Peyer's patch (tissue), 4 donors: ENCODE measurements at places on chromosomes 2 and 18.

DNA sequence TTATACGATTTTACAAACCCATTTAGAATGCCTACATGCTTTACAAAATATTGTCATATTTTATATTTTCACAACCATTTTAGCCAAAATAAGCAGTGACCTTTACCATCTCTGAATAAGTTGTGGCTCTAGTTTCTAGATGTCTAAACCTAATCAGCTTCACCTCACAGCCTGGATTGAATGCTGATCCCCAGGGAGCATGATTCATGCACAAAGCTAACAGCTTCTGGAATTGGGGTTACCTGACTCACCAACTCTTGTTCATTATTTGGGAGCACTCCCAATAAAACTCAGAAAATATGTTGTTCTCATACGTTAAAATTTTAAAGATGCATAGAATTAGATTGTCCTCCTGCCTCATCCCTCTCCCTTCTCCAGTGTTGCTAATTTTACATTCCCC lies 611.7 kb upstream of the NETO1 start:
- no peak for DNase-seq
- H3K4me1 ChIP-seq: no peaks in the 10 kb centered on the region
- H3K36me3 ChIP-seq: no peaks in the 10 kb centered on the region

GRCh38 chr2:5433855-5434254 lies 258.3 kb upstream of the SOX11 start:
- H3K4me1 ChIP-seq: no peaks in the 10 kb centered on the region
- no peaks in the 10 kb centered on the region for H3K36me3 ChIP-seq
- DNase-seq: no peak
- no peak overlapping the region for H3K4me3 ChIP-seq

DNA sequence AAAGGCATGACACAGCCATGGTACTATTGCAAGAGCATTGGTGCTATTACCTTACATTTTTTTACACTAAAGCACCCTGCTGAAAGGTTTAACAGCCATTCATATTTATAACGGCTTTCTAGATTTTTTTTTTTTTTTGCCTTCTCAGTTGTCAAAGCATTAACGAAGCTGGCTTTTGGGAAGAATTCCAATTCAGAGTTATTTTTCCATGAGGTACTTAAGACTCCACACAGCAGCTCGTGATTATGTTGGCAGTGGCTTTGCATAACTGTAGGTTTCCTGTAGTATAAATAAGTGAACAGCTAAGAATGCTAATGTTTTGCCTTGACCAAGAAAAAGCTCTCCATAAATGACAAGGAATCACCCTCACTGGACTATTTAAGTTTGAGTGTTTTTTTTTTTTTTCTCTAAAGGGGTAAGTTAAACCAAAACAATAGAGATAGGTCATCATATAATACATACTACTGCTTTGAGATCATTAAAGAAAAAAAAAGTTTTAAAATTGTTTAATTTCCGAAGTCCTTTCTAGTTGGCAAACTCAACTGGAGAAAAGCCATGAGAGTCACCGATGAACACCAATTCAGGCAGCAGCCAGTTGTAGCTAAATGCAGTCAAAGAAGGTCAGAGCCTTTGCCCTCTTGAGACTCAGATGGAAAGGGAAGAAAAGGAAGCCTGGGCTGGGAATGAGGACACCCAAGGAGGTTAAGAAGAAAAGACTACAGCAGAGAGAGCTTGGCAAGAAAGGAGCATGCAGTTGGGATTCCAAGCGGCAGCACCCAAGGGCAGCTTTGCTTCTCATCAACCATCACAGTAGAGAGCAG lies 187.4 kb upstream of the NCKAP5 start:
- H3K27ac ChIP-seq: no peak overlapping the region
- DNase-seq: no peak
- H3K4me1 ChIP-seq: no peaks in the 10 kb centered on the region
- H3K36me3 ChIP-seq: no peaks in the 10 kb centered on the region

- DNase-seq: peak; percentile 70
- H3K4me1 ChIP-seq: peaks cover 8% of the 10 kb centered on the region
- no peak overlapping the region for H3K4me3 ChIP-seq
- no peaks in the 10 kb centered on the region for H3K27me3 ChIP-seq
- no peaks in the 10 kb centered on the region for H3K36me3 ChIP-seq
Observed at GRCh38 chr2:233240897-233241296, 10.6 kb upstream of the ATG16L1 start.

- H3K4me3 ChIP-seq: no peak overlapping the region
- peaks cover 12% of the 10 kb centered on the region for H3K4me1 ChIP-seq
- H3K27me3 ChIP-seq: no peaks in the 10 kb centered on the region
Observed at GRCh38 chr2:229910832-229911412, 10.9 kb downstream of the TRIP12 start.

DNA sequence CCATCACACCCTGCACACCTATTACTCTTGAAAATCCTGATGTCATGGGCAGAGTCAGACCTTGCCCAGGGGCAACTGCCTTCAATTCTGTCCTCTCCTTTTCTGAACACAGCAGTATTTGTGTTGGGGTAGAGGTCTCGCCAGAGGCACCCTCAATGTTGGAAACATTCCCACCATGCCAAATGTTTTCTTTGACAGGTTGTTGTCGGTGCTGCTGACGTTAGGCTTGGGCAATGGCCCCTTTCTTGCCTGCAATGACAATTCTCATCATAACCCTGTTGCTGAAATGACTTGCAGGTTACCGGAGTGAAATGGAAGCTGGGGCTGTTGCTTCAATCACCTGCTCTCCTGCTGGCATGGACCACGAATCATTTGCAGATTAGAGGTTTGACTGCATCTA lies 17.9 kb downstream of the GKN1 start:
- H3K27ac ChIP-seq: no peak overlapping the region
- no peak for DNase-seq
- no peaks in the 10 kb centered on the region for H3K36me3 ChIP-seq

- H3K27ac ChIP-seq: peak overlapping the region; percentile 57
- no peak overlapping the region for H3K4me3 ChIP-seq
- DNase-seq: no peak
- peaks cover 26% of the 10 kb centered on the region for H3K4me1 ChIP-seq
- no peaks in the 10 kb centered on the region for H3K27me3 ChIP-seq
- H3K36me3 ChIP-seq: no peaks in the 10 kb centered on the region
Observed at GRCh38 chr2:47056374-47056773, 98.7 kb downstream of the STPG4 start.

- no peaks in the 10 kb centered on the region for H3K36me3 ChIP-seq
- no peaks in the 10 kb centered on the region for H3K27me3 ChIP-seq
- no peaks in the 10 kb centered on the region for H3K4me1 ChIP-seq
- no peak for DNase-seq
Observed at GRCh38 chr18:475202-476031, 25.1 kb downstream of the COLEC12 start.

GRCh38 chr18:55290898-55291297 lies 297.1 kb downstream of the TCF4 start:
- H3K27ac ChIP-seq: no peak overlapping the region
- no peak for DNase-seq
- H3K36me3 ChIP-seq: no peaks in the 10 kb centered on the region
- no peaks in the 10 kb centered on the region for H3K27me3 ChIP-seq

DNA sequence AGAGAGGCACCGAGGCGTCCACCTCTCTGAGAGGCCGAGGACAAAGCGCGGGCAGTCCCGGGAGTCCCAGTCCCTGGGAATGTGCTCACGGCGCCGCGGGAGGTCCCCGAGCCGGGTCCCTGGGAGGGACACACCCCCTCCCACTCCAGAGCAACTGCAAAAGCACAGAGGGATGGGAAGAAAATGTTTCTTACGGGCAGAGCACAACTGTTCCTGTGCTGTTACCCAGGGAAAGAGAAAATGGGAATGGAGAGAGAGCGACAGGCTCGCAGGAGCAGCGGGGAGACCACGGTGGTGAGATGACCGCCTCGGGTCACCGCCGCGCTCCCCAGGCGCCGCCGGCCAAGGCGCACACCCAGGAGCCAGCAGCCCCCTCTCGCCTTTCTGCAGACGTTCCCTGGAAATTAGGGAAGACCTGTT lies 1.2 kb upstream of the BCL11A start:
- H3K27ac ChIP-seq: peak overlapping the region; percentile 92
- H3K4me1 ChIP-seq: no peaks in the 10 kb centered on the region
- H3K27me3 ChIP-seq: no peaks in the 10 kb centered on the region
- H3K4me3 ChIP-seq: peak overlapping the region; percentile 79
- H3K36me3 ChIP-seq: no peaks in the 10 kb centered on the region

- no peak overlapping the region for H3K27ac ChIP-seq
- H3K36me3 ChIP-seq: no peaks in the 10 kb centered on the region
- H3K27me3 ChIP-seq: no peaks in the 10 kb centered on the region
- H3K4me3 ChIP-seq: no peak overlapping the region
Observed at GRCh38 chr2:51224790-51225189, 192.9 kb upstream of the NRXN1 start.

DNA sequence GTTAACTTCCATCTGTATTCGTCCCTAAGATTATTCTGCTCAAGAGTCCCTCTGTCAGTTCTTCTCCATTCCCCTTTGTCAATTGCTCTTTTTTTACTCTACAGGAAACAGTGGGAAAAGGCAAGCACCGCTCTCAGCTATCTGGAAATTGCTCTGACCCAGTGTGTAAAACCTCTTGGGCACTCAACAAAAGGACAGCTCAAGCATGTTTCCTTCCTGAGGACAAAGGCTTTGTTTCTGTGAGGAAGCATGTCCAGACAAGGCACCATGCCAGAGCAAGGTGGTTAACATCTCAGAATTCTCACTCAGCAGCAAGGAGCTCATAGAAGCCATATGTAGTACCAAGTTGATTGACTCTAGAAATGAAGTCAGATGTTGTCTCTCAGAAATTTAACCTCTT lies 735.6 kb downstream of the TSN start:
- no peaks in the 10 kb centered on the region for H3K4me1 ChIP-seq
- no peak overlapping the region for H3K4me3 ChIP-seq
- H3K27ac ChIP-seq: no peak overlapping the region
- DNase-seq: no peak
- H3K27me3 ChIP-seq: no peaks in the 10 kb centered on the region

DNA sequence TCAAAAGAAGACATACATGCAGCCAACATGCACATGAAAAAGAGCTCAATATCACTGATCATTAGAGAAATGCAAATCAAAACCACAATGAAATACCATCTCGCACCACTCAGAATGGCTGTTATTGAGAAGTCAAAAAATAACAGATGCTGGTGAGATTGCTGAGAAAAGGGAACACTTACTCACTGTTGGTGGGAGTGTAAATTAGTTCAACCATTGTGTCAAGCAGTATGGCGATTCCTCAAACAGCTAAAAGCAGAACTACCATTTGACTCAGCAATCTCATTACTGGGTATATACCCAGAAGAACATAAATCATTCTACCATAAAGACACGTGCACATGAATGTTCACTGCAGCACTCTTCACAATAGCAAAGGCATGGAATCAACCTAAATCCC lies 95.5 kb upstream of the XIRP2 start:
- H3K36me3 ChIP-seq: no peaks in the 10 kb centered on the region
- H3K27ac ChIP-seq: no peak overlapping the region
- H3K27me3 ChIP-seq: no peaks in the 10 kb centered on the region
- no peak overlapping the region for H3K4me3 ChIP-seq
- no peak for DNase-seq

DNA sequence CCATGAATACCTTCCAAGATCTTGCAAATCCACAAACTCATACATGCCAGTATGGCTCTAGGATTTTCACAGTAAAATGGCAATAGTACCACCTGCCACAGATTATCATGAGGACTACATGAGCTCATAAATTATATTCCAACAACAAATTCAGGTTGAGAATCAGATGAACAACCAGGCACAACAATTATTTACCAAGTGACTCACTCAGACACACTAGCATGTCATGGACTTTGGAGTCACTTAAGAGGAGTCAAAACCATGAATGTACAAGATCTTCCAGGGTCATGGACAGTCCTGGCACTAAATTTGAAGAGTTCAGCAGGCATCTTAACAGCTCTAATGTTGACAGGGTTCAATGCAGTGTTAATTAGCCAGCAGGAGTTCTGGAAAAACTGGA lies 34.4 kb upstream of the BZW1 start:
- no peaks in the 10 kb centered on the region for H3K36me3 ChIP-seq
- no peaks in the 10 kb centered on the region for H3K27me3 ChIP-seq
- no peaks in the 10 kb centered on the region for H3K4me1 ChIP-seq
- no peak overlapping the region for H3K4me3 ChIP-seq
- H3K27ac ChIP-seq: no peak overlapping the region

DNA sequence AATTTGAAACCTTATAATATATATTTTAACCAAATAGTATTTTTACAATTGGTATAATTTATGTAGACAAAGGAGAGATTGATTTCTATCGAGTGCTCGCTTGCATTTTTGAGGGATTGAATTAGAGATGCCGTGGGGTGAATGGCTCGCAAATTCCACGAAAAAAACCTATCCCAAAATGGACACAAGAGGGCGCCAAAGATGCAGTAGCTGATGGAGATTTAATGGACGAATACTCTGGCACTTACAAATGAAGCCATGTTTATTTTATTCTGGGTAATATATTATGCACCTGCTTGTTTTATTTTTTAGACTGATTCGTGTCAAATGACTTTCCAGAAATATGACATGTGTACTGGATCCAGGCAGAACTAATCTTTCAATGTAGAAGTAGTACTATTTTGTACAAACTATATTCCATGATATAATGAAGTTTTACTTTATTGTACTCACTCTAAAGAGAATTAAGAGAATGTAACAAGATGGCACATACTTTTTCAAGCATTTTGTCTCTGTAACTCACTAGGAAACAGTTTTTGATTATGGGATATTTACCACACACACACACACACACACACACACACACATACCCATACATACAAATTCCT lies 505.4 kb downstream of the PLCL1 start:
- no peak overlapping the region for H3K27ac ChIP-seq
- H3K4me3 ChIP-seq: no peak overlapping the region
- DNase-seq: no peak
- H3K4me1 ChIP-seq: no peaks in the 10 kb centered on the region
- H3K27me3 ChIP-seq: no peaks in the 10 kb centered on the region

GRCh38 chr2:126264625-126265024 lies 391.3 kb upstream of the GYPC start:
- H3K27me3 ChIP-seq: no peaks in the 10 kb centered on the region
- H3K4me1 ChIP-seq: no peaks in the 10 kb centered on the region
- no peaks in the 10 kb centered on the region for H3K36me3 ChIP-seq
- no peak for DNase-seq

- no peaks in the 10 kb centered on the region for H3K27me3 ChIP-seq
- H3K36me3 ChIP-seq: no peaks in the 10 kb centered on the region
- H3K27ac ChIP-seq: no peak overlapping the region
Observed at GRCh38 chr2:228592925-228593324, 411.4 kb upstream of the SPHKAP start.

- no peaks in the 10 kb centered on the region for H3K4me1 ChIP-seq
- no peak overlapping the region for H3K4me3 ChIP-seq
- H3K27me3 ChIP-seq: no peaks in the 10 kb centered on the region
- H3K27ac ChIP-seq: no peak overlapping the region
- H3K36me3 ChIP-seq: no peaks in the 10 kb centered on the region
- no peak for DNase-seq
Observed at GRCh38 chr18:73381699-73382036, 513.9 kb upstream of the NETO1 start.

DNA sequence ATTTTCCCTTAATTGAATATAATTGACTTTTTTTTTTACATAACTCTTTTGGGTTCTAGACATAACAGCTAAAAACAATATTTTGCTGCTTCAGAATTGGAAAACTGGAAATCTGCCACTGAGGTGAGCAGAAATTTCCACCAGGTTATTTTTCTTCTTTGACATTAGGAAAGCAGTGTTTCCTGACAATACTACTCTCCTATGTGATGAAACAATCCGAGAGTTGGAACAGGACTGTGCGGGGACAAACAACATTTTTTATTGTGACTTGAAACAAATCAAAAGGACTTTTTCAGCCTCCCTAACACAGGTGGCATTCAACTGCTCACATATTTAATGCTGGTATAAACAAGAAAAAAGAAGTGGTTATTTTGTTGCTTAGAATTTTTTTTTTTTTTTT lies 237.2 kb downstream of the RNF152 start:
- DNase-seq: no peak
- H3K27me3 ChIP-seq: no peaks in the 10 kb centered on the region
- H3K4me1 ChIP-seq: peaks cover 5% of the 10 kb centered on the region
- H3K4me3 ChIP-seq: no peak overlapping the region
